ENCODE measurements at places on chromosomes 11 and 22.

DNA sequence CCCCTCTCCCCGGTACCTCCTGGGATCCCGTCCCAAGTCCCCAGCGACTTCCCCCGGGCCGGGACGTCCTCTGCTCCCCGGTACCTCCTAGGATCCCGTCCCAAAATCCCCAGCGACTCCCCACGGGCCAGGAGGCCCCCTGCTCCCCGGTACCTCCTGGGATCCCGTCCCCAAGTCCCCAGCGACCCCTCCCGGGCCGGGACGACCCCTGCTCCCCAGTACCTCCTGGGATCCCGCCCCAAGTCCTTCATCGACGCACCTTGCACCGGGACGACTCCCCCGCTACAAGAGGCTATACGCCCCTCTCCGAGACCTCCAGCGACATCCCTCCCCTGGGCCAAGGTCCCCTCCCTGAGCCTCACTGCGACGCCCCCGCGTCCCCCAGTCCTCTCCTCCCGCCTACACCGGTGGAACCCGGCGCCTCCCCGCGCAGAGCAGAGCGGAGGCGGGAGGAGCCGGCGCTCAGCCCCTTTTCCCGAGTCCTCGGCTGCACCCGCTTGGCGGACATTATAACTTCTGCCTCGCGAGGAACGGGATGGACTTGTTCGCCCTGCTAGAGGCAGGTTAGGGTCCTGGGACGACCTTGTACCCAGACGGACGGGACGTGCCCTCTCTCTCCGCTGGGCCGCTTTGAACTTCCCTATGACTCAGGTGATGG lies 912 bp downstream of the KREMEN1 start:
- peak; percentile 9 for DNase-seq

DNA sequence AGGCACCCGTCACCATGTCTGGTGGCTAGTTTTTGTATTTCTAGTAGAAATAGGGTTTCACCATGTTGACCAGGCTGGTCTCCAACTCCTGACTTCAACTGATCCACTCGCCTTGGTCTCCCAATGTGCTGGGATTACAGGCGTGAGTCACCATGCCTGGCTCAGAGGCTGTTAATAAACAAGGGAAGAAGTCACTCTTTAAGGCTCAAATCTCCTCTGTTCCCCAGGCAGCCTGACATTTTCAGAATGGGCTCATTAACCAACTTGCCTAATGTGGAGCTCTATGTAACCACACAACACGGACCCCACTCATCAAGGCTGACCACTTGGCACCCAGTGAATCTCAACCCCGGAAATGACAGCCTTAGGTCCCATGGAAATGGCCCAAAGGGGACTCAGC lies 24.1 kb downstream of the APOL3 start:
- DNase-seq, result no peak

- no peak for DNase-seq
These were observed 123.4 kb upstream of the SERPIND1 start for GRCh38 chr22:20650294-20651207.

- DNase-seq, result no peak
These were observed 12.3 kb downstream of the MLC1 start for GRCh38 chr22:50072714-50073538.

DNA sequence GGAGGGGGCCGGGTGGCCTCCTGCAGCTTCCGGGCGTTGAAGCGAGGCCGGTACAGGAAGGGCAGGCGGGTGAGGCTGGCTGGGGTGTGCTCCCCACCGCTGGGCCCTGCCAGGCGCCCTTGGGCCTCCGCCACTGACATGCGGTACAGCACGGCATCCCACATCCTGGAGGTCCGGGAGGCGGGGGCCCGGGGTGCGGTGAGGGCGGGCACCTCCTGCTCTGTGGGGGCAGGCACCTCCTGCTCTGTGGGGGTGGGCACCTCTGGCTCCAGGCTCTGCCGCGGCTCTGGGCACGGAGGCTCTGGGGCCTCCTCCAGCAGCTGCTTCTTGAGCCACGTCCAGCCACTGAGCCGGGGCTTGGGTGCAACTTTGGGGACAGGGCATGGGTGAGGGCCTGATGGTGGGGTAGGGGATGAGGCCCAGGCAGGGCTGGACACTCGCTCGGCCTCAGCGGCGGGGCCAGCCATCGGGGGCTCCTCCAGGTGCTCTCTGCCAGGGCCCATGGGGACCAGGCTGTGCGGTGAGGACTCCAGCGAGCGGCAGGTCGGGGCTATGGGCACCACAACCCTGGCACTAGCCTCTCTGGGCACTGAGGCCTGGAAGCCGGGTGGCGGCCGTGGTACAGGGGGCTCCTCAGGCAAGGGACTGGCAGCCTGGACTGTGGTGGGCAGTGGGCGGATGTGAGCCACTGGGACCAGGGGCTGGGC lies 2.3 kb downstream of the PRR33 start:
- peak; percentile 77 for DNase-seq

GRCh38 chr11:22466809-22467208 lies 128.6 kb downstream of the SLC17A6 start:
- no peak for DNase-seq

DNA sequence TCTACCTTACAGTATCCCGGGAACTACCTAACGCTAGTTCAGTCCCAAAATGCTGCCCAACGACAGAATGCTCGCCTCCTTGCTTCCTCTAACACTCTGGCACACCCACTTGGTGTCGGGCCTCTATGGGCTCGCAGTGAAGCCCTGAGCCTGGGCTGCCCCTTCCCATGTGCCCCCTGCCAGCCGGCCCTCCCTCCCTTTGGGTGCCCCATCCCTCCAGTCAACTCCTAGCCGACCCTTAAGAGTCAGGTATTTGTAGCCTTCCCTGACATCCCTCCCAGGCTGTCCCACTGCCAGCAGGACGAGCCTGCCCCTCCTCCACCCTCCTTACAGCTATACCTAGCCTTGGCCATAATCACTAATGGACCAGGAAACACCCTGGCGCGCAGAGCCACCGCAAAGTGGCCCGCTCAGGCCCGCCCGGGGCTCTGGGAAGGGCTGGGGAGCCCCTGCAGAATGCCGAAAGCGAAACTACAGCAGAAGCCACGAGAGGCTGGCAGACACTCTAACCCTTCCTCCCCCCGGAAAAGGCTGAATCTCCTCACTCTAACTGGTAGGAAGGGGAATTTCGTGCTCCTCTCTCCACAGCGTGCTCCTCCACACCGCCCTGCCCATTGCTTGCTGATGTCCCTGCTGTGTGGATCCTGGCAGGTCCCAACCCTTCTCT lies 8.2 kb downstream of the CBX7 start:
- DNase-seq, result peak; percentile 54

- DNase-seq, result no peak
These were observed 43.3 kb downstream of the SESN3 start for GRCh38 chr11:95187723-95188122.

DNA sequence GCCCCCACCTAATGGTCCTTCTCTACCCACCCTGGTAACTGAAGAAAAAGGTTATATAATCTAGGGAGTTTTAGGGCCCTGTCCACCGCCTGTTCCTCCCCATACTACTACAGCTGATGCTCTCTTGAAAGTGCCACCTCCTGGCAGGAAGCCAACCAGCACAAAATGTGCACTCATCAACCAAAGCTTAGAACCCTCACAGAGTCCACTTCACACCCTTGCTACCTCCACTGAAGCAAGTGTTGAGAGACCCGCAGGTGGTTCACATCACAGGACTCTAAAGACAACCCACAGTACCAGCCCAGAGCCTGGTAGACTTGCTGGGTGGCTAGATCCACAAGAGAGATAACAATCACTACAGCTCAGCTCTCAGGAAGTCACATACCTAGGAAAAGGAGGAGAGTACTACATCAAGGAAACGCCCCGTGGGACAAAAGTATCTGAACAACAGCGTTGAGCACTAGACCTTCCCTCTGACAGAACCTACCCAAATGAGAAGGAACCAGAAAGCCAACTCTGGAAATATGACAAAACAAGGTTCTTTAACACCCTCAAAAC lies 17.5 kb upstream of the OR10W1 start:
- DNase-seq, result no peak

DNA sequence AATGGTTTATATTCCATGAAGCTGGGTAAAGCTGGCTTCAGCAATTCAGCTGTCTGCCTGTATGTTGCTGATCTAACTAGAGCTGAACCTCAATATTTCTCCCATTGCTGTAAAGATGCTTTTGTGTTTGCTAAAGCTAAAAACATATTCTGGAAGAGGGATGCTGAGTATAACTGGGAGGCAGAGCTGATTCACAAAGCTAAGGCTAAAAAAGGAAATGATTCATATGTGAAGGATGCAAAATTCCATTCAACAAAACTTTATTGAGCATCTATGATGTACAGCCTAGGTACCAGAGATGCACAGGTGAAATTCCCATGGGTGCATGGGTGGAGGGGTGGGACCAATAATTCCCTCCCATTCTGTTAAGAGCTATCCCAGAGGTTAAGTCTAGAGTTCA lies 193.9 kb downstream of the KIF18A start:
- no peak for DNase-seq

DNA sequence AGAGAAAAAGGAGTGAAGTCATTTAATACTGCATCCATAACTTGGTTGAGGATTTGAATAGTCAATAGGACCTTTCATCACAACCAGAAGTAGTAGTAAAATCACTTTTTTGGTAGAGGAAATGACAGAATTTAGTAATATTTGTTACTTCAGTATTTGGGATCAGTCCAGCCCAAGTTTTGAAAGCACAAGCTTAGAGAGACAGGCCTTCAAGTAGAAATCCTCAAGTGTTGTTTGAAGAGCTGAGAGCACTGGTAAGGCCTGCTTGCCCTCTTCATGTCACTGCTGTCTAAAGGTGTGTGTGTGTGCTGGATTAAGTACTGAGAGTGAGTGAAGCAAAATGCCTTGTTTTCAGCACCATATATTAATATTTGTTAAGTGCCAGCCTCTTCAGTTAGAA lies 137.3 kb downstream of the WNT11 start:
- DNase-seq, result no peak

GRCh38 chr11:20029193-20029592 lies 131.1 kb downstream of the DBX1 start:
- no peak for DNase-seq

- no peak for DNase-seq
These were observed 53.0 kb downstream of the PARVA start for GRCh38 chr11:12430351-12430750.

DNA sequence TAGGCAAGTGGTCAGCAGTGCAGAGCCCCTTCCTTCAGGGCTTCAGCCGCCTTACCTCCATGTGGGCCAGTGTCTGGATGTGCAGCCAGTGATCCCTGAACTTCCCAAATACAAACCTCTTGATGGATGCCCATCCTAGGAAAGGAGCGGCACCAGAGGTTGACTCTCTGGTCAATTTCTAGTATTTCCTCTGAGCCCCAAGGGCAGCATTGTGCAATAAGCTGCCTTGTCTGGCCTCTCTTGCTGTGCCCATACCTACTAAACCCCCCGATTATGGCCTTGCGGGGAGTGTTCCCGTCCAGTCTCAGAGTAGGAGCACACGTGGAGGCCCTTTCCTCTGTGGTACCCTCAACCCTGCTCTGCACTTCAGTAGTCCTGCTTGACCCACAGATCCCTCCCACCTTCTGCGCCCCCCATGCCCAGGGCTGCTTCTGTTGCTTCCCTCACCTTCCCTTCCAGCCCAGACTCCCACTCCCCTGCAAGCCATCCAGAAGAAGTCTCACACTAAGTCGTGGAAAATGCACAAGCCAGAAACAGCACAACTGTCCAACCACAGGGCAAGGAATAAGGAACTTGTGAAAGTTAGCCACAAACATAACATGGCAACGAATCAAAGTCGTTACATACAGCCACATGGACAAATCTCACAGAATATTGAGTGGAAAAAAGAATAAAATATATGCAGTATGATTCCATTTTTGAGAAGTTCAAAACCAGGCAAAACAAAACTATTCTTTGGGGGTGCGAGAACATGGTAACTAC lies 39.6 kb upstream of the HORMAD2 start:
- DNase-seq, result no peak

GRCh38 chr11:31442086-31442485 lies 67.3 kb downstream of the IMMP1L start:
- no peak for DNase-seq

DNA sequence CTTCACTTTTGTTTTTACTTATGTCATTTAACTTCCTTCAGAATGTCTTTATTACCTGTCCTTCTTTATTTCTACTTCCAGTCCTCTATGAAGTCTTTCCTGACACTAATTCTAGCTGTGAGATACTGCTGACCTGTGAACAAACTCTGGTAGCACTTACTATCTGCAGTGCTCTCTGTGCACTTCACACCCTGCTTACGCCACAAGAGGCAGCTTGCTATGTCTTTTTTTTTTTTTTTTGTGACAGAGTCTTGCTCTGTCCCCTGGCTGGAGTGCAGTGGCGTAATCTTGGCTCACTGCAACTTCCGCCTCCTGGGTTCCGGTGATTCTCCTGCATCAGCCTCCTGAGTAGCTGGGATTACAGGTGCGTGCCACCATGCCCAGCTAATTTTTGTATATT lies 10.7 kb downstream of the STIM1 start:
- peak; percentile 43 for DNase-seq

- DNase-seq, result no peak
These were observed 7.3 kb upstream of the MYEOV start for GRCh38 chr11:69286374-69287371.

- peak; percentile 26 for DNase-seq
These were observed 3.8 kb upstream of the TMEM123 start for GRCh38 chr11:102456381-102456780.

DNA sequence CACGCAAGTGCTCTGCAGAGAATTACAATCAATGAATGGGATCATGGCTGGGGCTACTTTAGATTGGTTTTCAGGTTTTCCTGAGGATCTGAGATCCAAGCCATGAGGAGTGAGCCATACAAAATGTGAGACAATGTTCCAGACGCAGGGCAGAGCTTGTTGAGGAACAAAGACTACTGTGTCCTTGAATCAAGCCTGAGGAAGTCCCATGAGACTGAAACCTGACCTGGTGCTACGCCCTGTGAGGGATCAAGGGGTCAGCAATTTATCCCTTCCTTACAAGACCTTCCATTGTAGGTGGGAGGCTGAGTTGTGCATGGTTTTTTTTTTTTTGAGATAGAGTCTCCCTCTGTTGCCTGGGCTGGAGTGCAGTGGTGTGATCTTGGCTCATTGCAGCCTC lies 2.1 kb downstream of the INCENP start:
- DNase-seq, result no peak

DNA sequence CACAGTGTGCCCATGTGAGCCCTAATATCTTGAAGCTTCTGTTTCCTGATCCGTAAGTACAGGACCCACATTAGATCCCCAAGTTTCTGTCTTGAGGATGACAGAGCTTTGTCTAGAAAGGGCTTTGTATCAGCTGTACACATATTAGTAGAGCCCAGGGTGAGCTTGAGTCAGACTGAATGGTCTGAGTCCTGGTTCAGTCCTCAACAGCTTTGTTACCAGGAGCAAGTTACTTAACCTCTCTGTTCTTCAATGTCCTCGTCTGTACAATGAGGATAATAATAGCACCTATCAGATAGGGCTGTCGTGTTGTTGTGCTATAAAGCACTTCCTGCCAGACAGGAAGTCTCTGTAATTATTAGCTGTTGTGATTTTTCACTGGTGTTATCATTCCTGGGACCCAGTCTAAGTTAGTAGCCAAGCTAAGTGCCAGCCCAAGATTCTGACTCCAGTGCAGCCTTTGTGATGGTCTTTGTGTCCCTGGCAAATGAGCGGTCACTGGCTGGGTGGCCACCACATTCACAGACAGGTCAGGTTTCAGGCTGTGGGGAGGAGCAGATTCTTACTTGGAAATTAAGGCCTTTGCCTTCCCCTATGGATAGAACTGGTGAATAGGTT lies 6.8 kb downstream of the TOM1 start:
- no peak for DNase-seq

- DNase-seq, result no peak
These were observed 239.0 kb upstream of the CCDC179 start for GRCh38 chr11:23099256-23099655.

GRCh38 chr11:95641495-95641894 lies 148.1 kb downstream of the FAM76B start:
- no peak for DNase-seq

- DNase-seq, result no peak
These were observed 21.9 kb downstream of the NADSYN1 start for GRCh38 chr11:71474771-71475483.
